ENCODE measurements at places on chromosomes 2 and 18.

DNA sequence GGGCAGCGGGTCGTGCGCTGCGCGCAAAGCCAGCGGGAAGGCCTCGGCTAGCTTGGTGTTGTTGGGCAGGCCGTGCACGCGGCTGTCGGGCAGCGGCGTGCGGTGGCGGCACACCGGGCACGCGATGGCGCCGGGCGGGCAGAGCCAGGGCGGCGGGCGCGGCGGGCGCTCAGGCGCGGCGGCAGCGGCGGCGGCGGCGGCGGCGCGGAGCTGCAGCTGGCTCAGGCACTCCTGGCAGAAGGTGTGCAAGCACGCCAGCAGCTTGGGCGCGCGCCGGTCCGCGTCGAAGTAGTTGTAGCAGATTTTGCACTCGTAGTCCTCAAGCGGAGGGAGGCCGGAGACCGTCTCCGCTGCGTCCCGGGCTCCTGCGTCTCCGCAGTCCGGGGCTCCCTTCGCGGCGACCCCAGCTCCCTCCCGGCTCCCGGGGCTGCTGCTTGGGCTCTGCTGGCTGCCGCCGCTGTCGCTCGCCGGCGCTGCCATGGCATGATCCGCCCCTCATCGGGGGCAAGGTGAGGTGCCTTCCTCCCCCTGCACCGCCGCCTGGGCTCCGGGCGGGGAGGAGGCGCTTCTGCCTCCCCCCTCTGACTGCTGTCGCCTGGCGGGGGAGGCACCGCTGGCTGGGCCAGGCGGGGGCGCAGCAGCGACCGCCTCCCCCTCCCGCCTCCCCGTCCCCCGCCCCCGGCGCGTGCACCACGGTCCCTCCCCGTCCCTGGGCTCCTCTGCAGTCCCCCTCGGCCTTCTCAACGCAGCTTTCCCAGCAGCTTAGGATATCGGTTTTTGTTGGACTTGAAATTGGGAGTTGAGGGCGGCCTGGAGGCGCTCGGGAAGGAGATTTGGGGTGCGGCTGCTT, 21.0 kb upstream of the PAX3 start:
- peak; percentile 54 for DNase-seq

DNA sequence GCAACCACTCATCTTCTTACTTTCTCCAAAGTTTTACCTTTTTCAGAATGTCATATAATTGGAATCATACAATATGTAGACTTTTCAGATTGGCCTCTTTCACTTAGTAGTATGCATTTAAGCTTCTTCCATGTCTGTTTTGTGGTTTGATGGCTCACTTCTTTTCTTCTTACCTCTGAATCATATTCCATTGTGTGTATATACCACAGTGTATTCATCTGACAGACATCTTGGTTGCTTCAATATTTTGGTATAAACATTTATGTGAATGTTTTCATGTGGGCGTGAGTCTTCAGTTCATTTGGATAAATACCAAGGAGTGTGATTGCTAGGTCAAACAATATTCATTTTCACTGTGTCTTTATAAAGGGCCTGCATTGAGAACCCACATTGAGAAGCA, 136.1 kb upstream of the NOSTRIN start:
- no peak for DNase-seq

GRCh38 chr2:88659538-88659915, 31.9 kb upstream of the RPIA start:
- no peak for DNase-seq

DNA sequence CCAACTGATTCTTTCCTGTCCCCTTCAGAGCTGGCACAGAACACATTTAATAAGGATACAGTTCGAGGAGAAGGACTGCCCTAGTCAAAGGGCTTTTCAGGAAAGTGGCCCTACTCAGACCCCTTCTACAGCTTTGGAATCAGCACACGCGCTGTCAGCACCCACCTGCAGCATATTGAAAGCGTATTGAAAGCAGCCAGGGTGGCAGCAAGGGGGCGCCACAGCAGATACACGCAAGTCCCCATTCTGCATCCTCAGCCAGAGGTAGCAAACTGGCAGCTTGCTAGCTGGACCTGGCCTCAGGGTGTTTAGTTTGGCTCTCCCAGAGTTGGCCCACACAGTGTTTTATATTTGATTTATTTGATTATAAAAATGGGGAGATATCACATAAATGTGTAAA, 101.0 kb upstream of the NT5C1B start:
- no peak for DNase-seq

- DNase-seq: no peak
Measured at GRCh38 chr18:71902482-71902881, 641.7 kb downstream of the CBLN2 start.

DNA sequence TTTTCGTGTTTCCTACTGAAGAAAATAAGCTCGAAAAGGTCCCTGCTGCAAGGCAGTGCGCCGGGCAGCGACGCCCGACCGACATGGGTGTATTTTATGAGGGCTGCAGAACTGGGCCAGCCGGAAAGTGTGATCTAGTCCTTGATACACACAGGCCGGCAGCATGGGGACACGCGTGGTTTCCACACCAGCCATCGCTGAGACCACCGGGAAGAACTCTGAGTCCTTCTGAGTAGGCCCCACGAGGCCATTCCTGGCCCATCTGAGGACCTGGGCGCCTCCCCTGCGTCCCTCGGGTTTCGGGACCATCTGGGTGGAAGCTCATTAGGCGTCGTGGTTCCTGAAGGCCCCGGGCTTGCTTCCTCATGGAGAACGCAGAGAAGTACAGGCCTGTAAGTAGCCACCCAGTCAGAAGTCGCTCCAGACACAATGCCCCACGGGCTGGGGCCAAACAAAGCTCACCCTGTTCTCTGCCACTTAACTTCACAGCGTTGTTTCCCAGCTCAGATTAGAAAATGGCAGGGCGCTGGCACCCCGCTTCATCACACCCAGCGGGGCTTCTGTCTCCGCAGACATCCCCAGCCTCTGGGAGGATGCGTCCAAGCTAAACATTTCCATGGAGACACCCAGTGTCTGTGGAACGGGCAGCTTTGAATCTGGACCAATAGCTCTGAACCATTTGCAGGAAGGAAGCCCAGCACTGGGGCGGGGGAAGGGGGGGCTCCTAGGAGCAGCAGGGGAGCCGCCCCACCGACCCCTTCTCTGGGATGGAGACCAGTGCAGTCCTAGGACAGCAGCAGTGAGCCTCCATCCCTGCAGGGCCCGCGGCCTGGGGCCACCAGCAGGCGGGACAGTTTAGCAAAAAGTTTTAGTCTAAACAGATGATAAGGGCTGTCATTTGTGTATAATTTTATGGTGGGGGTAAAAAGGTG, 2.4 kb downstream of the NFATC1 start:
- DNase-seq: peak; percentile 34

GRCh38 chr2:192585418-192585817, 390.7 kb upstream of the TMEFF2 start:
- no peak for DNase-seq

GRCh38 chr2:197092431-197092830, 165.9 kb upstream of the PGAP1 start:
- DNase-seq: no peak

- DNase-seq: no peak
Measured at GRCh38 chr2:37318401-37318800, 6.2 kb downstream of the PRKD3 start.

- no peak for DNase-seq
Measured at GRCh38 chr2:228703152-228703551, 521.7 kb upstream of the SPHKAP start.

- no peak for DNase-seq
Measured at GRCh38 chr2:126704434-126705160, 48.6 kb downstream of the GYPC start.

DNA sequence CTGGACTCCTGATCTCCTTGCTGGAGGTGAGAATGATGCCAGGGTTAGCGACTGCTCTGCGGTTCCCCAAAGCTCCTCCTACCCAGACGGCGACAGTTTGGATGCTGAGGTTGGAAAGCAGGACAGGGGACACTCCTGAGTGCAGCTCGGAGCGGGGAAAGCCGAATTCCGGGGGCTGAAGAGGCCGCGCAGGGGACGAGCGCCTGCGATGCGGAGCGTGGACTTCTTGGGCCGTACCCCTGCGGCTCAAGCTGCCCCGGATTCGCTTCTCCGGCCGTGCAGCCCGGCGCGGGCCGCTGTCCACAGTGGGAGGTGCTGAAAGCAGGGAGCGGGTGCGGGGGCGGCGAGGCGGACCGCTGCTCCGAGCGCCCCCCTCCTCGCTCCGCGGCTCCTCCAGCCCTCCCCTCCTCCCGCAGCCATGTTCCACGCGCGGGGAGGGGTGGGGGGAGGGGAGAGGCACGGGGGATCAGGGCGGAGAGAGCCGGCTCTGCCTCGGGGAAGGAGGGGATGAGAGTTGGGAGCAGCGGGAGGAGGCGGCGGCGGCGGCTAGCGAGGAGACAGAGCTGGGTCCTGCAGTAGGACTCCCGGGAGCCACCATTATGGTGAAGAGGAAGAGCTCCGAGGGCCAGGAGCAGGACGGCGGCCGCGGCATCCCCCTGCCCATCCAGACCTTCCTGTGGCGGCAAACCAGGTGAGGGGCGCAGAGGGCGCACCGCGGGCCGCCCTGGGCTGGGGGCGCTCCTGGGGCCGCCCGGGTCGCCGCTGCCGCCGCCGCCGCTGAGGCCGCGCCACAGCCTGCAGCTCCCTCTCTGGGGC, at the start of gene UNC80:
Gene UNC80 (plus strand): TSS at position 359 of the 816 bp plus-strand sequence. CDS start 241 bp downstream, at position 600.
- peak; percentile 47 for DNase-seq

- DNase-seq: no peak
Measured at GRCh38 chr18:75003039-75003438, 205.9 kb downstream of the PTGR3 start.

DNA sequence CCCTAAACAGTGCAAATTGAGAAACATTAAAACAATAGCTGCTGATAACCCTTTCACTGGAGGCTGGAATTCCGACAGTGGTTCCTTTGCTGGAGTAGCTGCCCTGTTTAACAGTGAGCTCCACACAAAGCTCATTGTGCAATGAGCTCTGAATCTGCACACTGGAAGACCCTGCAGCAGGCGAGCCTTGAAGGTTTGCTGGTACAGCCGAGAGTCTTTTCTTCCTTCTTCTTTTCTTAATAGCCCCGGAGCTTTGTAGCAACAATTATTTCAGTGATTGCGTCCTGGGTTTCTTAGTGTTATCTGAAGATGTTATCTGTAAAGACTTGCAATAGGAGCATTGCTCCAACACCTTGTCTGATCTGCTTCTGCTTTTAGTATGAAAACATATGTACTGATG, 50.8 kb upstream of the CXCR4 start:
- DNase-seq: no peak
